ENCODE measurements at places on chromosomes 16 and 17. TPM values are rescaled to one million over a fixed set of nuclear protein-coding genes. Genes with fewer than 3 reads are reported as not detected.

The KRT40 gene
- not detected for total RNA-seq

The RAB37 gene
- 0.28 TPM for total RNA-seq

The CPPED1 gene
- 7.5 TPM for total RNA-seq

The PSME3IP1 gene
- total RNA-seq = 74.5 TPM

The TMEM100 gene
- not detected for total RNA-seq

Measured in nasal cavity respiratory epithelium epithelial cell of viscerocranial mucosa (primary cell).